PC-3 (cell line): ENCODE measurements at places on chromosomes 3 and 15.
A peak's percentile ranks its signal among the peaks of the same experiment; 100 is the strongest.

DNA sequence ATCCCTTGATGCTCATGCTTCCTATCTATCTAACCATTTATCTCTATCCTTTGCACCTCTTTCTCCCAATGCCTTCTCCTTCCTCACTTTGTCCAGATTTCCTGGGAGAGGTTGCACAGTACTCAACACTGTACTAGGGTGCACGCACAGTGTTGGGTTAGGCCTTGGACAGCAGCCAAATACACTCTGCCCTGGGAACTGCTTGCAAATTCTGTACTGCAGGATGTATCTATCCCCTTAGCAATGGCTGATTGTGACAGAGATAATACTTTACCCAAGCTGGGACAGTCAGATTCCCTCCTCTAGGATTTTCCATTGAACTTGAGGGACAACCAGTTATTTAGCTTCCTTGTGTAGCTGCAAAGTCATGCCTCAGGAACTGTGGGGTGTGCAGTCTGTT lies 113.3 kb downstream of the IL20RB start:
- DNase-seq = no peak

DNA sequence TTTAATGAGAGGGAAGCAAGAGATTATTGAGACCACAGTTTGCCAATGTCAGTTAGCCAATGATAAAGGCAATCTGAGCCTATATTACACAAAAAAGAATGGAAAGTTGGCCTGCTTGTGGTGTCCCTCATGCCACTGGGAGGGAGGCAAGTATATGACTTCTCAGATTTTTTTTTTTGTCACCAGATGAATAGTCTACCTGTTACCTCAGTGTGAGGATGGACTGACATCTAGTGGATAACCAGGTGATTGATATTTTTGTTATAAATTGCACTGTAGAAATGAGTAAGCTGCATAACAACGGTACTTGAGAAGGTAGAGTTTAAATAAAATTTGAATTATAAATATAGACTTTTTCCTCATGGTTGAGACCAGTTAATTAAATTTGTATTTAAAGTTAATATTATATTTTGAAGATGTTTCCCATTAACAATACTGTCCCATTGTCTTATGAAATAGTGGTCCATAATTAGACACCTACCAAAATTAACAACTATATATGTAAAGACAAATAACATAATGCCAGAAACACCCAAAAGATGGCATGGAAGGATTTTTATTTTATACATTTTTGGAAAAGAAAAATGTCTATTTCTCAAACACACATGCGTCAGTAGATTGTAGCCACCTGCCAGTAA lies 237.8 kb upstream of the GADL1 start:
- DNase-seq = peak; percentile 76

- DNase-seq = peak; percentile 89
Measured at GRCh38 chr3:102125994-102126368, 276.7 kb downstream of the NFKBIZ start.

- no peak for DNase-seq
Measured at GRCh38 chr3:123277106-123277505, 75.4 kb downstream of the SEC22A start.

DNA sequence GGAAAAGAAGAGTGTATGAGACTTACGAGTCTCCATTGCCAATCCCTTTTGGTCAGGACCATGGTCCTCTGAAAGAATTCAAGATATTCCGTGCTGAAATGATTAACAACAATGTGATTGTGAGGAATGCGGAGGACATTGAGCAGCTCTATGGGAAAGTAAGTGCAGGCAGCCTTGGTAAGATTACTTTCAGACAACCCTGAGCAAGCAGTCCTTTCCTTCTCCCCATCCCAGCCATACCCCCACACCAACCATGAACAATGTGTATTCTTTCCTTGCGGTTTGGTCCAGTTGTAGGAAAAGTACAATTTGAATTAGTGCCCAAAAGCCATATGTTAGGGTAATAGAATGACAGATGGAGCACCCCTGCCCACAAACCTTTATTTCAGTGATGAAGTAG lies 5.6 kb downstream of the TSEN2 start:
- DNase-seq = no peak

- DNase-seq = no peak
Measured at GRCh38 chr3:71273453-71273852, 310.1 kb downstream of the FOXP1 start.

- DNase-seq = no peak
Measured at GRCh38 chr3:41956574-41956973, 5.3 kb downstream of the ULK4 start.

DNA sequence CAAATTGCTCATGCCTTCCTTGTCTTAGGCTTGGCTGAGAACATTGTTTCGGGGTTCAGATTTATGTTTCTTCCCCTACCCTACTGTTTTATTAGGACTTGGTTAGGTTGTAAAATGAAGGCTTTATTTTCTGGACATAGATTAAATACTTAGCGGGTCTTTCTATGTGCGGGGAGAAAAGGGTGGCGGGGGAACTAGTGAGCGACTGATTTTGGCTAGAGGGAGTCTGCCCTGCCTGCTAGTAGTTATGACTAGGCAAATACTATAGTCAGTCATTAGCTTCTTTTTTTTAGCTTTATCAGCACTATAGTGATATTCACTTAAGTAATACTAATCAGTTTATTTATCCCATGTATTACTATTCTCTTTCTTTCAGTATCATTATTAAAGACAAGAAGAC lies 3.6 kb downstream of the CADM2 start:
- DNase-seq = no peak

DNA sequence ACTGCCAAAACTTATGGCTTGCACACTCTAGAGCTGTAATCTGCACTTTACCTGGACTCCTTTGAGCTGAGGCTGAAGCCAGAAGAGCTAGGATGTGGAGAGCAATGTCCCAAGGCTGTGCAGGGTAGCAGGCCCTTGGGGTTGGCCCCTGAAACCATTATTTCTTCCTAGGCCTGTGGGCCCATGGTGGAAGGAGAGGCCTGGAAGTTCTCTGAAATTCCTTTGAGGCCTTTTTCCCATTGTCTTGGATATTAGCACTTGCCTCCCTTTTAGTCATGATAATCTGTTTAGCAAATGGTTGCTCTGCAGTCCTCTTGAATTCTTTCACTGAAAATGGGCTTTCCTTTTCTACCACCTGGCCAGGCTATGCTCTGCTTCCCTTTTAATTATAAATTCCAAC lies 102.0 kb upstream of the SGO1 start:
- DNase-seq = no peak

GRCh38 chr15:83919319-83919830 lies 265.5 kb downstream of the ADAMTSL3 start:
- no peak for DNase-seq

GRCh38 chr15:71437404-71437803 lies 322.1 kb downstream of the THSD4 start:
- DNase-seq = peak; percentile 1

- DNase-seq = no peak
Measured at GRCh38 chr3:109985943-109986555, 648.7 kb upstream of the DPPA4 start.

GRCh38 chr3:169812332-169813235 lies at the start of the genes LRRC34 and LRRIQ4:
TSS of gene LRRC34 (minus strand) at chr3:169812904. CDS start at chr3:169812548, 356 bp downstream.
TSS of gene LRRIQ4 (plus strand) at chr3:169812870. CDS start at chr3:169821922, 9,052 bp downstream.
- peak; percentile 67 for DNase-seq

DNA sequence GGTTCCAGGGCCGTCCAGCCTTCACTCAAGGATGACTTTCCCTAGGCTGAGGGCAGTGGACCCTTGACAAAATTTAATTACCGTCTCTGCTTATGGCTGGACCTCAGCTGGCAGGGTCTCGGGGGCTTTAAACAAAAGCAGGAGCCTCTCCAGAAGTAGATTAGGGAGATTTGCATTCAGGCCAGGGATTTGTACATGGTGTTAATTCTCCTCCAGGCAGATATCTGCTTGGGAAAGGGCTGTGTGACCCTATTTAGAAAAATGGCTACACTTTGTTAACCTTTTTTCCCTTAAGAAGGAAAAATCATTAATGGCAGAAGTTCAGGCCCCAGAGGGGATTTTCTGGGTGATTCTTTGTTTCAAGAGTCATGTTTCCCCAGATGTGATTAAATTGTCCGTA lies 329.1 kb upstream of the C2CD4B start:
- no peak for DNase-seq

- no peak for DNase-seq
Measured at GRCh38 chr3:178669022-178669601, 132.9 kb downstream of the KCNMB2 start.

GRCh38 chr15:67064607-67065530 lies 533 bp upstream of the SMAD3 start:
- peak; percentile 30 for DNase-seq

- no peak for DNase-seq
Measured at GRCh38 chr15:68416158-68416535, 15.8 kb downstream of the ITGA11 start.

DNA sequence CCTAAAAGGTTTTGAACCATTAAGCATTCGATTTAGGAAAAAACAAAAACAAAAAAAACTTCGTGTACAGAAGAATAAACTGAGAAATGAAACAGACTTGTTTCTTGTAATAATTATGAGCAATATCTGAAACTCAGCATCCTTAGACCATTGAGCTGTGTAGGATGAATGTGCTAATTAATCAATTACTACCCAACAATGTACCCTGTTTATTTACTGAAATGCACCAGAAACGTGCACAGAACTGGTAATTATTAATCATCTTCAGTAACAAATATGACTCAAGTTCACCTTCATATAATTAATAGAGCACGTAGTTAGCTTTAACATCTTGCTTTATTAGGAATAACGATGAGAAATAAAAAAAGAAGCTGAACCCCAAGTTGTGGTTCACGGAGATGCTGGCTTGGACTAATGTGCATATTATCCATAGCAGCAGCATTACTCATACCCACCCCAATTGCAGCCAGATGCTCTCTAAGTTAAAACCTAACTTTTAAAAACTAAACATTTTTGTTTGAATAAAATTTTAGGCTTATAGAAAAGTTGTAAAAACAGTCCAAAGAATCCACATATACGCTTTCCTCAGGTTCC lies 10.2 kb upstream of the C15orf61 start:
- no peak for DNase-seq

DNA sequence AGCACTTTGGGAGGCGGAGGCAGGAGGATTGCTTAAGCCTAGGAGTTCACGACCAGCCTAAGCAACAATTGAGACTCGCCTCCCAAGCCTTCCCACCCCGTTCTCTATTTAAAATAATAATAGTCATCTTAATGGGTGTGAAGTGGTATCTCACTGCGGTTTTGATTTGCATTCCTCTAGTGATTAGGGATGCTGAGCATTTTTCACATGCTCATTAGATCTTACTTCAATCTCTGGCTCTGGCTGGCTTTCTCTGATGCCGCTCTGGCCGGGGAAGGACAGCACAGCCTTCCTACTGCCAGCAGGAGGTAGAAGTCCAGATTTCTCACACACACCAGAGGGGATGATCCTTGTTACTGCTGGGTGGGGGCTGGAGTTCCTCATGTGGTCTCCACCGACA lies 7.4 kb upstream of the EIF4A2 start:
- no peak for DNase-seq

DNA sequence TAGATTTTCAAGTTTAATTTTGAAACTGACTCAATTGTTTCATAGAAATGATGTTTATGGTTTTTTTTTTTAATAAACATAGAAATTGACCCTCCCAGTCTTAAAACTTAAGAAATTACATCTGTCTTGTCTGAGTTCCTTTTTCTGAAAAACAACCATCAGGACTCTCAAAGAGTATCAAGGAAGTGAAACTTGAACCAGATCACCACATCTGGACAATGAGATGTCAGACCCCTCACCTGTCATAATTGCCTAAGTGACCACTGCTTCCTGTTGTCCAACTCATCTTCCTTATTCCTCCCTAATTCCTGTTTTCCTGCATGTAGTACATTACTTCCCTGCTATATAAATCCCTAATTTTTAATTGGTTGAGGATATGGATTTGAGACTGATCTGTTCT lies 441.5 kb upstream of the ARHGEF26 start:
- DNase-seq = no peak

DNA sequence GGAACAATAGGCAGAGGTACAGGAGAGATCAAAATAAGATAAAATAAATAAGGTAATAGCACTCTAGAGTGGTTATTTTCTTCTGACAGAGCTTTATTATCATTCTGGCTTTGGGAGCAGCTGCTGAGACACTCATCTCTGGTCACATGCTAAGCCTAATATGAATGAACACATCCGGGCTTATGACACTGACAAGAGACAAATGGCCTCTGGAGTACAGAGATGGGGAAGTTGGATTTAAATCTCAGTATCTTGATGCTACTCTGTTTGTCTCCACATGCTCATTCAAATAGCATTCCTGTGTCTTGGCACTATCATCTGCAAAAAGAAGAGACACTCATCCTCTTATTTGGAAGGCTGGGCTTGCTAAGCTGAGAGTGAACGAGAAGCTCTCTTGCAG lies 55.6 kb downstream of the TMEM45A start:
- no peak for DNase-seq

- no peak for DNase-seq
Measured at GRCh38 chr15:40879609-40880008, 5.6 kb upstream of the RHOV start.

DNA sequence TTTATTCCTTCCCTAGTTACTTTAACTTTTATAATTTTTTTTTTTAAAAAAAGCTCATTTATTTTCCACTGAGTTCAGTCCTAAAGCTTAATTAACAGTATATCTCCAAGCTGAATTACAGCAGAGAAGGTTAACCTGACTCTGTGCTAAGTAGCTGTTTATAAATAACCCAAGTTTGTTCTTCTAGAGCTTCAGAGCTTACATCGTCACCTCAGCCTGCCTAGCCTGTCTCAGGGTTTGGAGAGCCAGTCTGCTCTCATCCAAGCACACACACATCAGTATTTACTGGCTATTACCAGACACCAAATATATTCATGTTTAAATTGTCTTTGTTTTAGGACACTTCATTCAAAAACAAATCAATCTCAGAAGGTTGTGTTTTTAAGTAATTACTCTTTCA lies 154.9 kb downstream of the CDIN1 start:
- DNase-seq = no peak

DNA sequence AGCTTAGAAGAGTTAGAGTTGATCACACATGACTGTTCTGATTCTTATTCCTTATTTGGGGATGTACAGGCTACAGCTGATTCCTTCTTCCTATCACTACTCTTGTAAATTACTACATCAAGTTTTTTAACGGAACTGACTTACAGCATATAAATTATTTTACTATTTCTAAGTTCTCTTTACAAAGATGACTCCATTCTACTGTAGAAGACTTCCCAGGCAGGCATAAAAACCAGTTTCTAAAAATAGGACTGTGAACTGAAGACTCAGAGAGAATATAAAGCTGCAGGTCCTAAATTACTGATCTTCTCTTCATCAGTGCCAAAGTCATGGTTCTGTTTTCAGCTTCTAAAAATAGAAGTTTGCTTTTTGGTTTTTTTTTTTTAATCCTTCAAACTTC lies 38.9 kb downstream of the ANO10 start:
- DNase-seq = no peak

DNA sequence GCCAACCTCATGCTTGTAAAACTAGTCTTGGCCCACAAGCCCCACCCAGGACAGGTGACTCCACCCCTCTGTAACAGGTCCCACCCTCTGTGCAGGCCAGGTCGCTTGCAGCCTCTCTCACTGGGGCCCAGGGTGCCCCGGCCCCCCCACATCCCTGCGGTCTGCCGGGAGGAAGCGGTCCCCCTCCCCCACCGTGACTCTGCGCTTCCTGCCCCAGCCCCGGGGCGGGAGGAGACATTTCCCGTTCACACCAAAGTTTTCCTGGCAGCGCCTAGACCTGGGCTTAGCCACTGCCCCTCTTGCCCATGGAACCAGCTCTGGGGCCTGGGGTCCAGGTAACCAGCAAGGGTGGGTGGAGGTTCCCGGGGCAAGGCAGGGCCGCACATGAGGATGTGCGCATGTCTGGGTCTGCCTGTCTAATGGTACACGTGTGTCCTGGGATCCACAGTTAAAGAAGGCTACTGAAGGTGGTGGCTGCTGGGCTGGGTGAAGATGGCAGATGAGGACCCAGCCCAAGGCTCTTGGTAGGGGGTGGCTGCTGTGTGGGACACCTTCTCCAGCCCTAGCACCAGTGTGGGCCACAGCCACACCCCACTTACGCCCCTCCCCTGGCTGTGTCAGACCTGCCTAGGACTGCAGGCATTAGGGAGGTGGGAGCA lies 8.4 kb downstream of the NBEAL2 start:
- no peak for DNase-seq
